Brain microvascular endothelial cell (primary cell): ENCODE measurements at places on chromosomes 11 and 22.

GRCh38 chr11:2681408-2682145 is 18.2 kb downstream of the KCNQ1OT1 start:
- no peak for DNase-seq

GRCh38 chr11:26841818-26842473 is 120.1 kb upstream of the SLC5A12 start:
- DNase-seq = peak; percentile 33

- DNase-seq = no peak
Observed at GRCh38 chr22:45991098-45991497, 14.1 kb upstream of the WNT7B start.

DNA sequence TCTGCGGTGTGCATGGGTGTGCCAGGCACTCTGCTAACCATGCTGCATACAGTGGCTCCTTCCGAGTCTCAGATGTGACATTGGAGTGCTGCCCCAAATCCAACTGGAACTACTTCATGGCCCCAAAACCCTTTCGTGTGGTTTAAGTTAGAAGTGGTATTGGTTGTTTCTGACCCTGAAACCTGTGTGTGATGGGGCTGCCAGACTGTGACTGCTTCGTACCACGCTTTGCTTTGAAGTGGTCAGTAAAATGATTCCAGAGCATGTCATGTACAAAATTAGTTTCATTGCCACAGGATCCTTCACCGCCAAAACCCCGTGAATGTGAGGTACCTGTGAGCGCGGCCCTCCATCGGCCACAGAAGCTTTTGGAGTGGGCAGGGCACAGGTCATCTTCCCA is 142.2 kb downstream of the WNT7B start:
- no peak for DNase-seq

DNA sequence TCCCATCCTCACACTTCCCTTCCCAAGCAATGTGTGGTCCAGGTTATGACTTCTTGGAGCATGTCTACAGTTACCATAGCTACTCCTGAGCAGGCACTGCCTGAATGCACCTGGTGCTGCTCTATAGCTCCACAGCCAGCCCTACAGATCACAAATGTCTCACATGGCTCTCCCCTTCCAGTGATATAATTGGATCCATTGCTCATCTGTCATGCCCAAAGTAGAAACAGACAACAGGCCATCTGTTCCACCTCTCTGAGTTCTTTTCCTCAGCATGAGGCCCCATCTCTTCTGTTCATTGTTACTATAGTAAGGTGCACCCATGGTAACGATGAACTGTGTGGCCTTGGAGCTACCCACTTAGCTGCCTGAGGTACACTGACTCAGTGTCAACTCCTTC is 320.3 kb upstream of the ZC3H12C start:
- no peak for DNase-seq

- peak; percentile 65 for DNase-seq
Observed at GRCh38 chr11:64355078-64355940, 3.7 kb upstream of the RPS6KA4 start.

DNA sequence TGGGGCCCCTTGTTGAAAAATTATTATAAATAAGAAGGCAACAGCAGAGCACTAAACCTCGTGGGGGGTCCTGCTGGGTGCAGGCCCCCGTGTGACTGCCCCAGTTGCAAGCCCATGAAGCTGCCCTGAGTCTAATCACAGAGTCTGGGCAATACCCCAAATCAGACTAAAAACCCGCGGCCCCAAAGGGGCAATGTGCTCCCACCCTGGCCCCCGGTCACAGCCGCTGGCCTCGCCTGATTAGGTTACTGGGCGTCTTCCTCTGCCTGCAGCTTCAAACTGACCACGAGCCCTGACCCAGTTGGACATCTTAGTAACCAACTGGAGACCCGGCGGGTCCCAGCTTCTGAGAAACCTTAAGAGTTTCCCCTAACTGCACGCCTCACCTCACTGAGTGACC is 1.6 kb downstream of the CXCR5 start:
- no peak for DNase-seq

DNA sequence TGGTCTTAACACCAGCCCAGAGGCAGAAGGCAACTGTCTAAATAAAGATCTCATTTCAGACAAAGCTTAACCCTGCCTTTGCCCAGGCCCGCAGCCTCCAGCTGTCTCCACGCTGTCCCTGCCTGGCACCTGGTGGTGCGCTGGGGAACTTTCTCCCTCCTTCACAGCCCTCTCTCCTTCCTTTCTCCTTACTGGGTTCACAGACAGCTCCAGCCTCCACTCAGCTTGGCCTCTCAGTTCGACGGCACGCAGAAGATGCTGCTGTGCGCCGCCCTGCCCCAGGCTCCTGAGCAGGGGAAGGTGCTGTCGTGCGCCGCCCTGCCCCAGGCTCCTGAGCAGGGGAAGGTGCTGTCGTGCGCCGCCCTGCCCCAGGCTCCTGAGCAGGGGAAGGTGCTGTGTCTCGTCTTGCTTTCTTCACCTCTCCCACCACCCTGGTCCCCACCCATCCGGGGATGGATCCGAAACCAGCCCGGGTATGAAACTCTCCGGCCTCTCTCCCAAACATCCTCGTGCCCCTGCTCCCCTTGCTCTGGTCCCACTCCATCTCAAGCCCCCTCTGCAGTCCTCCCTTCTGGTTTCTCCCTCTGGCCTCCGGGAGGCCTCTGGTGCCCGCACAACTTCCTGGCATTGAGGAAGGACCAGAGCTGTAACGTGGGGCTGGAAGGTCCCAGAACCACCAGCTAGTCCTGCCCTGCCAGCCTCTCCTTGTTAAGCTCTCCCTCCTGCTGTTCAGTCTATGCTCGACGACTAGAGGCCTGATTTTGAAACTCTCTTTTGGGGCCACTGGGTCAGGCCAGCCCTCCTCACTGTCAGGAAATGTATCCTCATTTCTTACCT is 22.9 kb upstream of the JAM3 start:
- DNase-seq = no peak

- DNase-seq = no peak
Observed at GRCh38 chr11:111912535-111912934, at the start of gene HSPB2. TSS of gene HSPB2 (plus strand) at chr11:111912734. CDS start at chr11:111912830, 96 bp downstream.

DNA sequence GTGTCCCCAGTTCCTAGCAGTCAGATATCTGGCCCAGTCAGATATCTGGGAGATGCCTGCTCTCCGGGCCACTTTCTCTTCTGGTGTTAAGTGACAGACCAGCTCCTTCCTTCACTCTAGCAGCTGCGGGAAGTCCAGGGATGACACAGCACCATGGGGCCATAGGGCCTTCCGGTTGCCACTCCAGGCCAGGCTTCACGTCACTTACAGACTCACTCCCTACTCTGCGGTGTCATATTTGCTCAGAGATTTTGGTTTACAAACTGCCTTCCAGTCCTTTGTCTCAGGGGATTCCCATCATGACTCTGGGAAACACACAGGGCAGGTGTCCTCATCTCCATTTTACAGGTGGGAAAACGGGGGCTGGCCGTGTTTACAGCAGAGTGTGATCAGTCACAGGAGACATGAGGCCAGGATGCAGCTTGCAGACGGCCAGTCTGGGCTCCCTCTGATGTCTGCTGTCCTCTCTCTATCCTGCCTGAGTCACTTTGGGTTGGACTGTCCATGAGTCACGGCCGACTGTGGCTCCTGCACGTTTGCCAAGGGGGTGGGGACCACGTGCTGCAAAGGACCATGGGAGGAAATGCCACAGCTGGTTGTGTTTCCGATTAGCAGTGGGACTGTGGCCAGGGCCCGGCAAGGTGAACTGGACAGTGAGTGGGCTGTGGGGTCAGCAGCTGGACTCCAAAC is 8.2 kb upstream of the TBC1D22A start:
- peak; percentile 99 for DNase-seq

DNA sequence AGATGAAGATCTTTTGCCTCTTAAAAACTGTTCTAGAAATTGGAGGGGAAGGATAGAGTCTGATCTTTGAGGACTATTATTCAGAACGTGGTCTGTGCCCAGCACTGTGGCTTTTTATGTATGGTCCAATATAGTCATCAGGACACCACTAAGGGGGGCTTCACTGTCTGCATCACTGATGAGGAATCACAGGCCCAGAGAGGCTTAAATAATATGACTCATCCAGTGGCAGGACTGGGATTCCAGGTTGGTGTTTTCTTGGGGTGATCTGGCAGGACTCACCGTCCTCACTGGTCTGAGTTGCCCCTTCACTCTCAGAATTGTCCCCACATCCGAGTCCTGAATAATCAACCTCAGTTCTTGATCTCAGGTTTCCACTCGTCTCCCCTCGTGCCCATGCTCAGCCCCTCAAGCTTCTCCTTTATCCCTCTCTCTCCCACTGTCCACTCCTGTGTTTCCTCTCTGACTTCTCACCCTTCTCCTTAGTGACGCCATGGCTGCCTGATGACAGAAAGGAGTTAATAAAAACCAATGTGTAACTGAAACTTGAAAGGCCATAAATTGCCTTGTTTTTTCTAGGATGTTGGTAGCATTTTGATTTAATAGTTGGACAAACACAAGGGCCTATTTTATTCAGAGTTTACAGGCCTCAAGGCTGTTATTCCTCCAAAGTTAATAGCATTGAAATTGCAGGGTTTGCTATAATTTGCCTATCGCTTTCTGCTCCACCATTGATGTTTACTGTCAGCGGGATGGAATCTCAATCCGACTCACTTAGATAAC is 95.7 kb upstream of the NNMT start:
- no peak for DNase-seq

- DNase-seq = no peak
Observed at GRCh38 chr22:17102297-17102667, 17.5 kb downstream of the IL17RA start.

GRCh38 chr11:113168354-113169342 is 145.7 kb upstream of the TTC12 start:
- no peak for DNase-seq

- DNase-seq = no peak
Observed at GRCh38 chr11:73137262-73137943, 4.7 kb downstream of the FCHSD2 start.

DNA sequence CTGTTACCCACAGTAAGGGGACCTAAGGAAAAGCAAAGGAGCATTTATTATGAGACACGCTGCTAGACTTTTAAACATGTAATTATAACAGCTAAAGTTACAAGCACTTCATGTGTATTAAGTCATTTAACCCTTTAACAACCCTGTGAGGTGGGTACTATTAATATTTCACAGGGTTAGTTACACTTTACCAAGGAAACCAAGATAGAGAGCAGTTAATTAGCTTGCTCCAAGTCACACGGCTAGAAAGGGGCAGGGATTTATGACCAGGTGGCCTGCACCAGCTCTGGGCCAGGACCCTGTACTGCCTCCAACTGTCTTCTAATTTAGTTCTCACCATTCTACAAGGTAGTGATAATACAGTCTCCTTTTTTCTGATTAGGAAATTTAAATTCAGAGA is 74.9 kb downstream of the RPL27A start:
- no peak for DNase-seq

- DNase-seq = no peak
Observed at GRCh38 chr11:95514416-95515110, 275.0 kb downstream of the FAM76B start.

DNA sequence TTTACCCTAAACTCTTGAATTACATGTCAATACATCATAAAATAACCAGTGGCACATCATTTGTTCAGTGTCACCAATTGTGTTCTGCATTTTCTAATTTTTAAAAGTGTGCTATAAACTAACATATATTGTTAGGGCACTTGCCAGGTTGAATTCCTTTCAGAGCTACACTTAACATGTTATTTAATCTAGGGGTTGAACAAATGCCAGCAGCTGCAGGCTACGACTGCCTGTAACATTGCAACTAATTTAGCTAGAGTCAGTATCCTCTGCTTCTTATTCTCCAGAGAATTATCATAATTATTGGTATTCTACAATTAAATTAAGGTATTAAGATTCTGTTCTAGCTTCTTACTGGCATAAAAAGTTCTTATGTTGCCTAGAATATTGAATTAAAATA is 46.4 kb upstream of the ARHGAP42 start:
- DNase-seq = no peak

DNA sequence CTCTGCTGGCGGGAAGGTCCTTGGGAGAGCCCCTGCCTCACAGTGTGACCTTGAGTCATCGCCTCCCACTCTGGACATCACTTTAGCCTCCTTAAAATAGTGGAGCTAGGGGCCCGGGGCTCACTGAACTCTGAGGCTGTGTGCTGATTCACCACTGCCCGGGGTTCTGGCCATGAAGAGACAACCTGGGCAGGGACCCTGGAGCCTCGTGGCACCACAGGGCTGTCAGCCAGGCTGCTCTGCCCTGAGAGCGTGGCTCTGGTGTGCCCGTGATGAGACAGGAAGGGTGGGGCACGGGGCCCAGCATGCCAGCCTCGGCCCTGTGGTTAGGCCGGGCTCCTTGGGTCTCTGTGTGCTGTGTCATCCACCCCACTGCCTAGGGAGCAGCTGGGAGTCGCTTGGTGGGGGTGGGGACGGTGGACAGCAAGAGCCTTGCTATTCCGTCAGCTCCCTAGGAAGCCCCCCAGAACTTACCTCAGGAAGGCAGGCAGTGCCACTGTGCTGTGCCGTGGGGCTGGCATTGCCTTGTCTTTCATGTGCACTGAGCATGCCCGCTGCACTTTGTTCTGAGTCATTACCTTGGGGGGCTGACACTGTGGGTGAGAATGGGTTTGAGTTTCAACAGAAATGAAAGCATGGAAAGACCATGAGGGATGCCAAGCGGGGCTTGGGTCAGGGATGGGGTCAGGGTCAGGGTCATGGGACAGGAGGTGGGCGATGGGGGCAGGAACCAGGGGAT is 31.7 kb downstream of the TPCN2 start:
- peak; percentile 29 for DNase-seq

GRCh38 chr22:31637447-31637890 is 24.5 kb downstream of the PISD start:
- DNase-seq = no peak

DNA sequence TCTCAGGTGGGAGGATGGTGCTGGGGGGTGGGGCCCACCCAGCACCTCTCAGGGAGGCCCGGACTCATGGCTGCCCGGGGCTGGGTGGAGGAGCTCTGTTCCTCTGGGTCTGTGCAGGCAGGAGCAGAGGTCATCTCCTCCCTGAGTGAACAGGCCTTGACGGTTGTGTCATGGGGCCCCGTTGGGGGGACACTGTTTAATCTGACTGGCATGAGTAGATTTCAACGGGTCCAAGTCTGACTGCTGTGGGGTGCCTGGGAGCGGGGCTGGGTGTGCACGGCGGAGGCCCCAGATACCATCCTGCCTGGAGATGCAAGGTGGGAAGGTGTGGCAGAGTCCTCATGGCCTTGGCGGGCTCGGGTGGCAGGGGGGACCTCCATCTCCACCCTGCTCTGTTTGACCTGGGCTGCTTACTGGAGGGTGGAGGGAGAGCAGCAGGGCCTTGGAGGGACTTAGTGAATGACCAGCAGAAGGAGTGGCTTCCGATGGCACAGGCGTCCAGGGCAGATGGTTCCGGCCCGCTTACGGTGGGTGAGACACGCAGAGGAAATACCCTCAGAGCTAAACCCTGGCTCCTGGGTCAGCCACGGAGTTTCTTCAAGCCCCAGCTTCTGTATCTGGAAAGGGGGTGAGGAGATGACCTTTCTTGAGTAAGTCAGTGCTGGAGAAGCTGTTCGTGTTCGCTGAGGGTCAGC is 48.7 kb downstream of the SMIM38 start:
- DNase-seq = no peak

DNA sequence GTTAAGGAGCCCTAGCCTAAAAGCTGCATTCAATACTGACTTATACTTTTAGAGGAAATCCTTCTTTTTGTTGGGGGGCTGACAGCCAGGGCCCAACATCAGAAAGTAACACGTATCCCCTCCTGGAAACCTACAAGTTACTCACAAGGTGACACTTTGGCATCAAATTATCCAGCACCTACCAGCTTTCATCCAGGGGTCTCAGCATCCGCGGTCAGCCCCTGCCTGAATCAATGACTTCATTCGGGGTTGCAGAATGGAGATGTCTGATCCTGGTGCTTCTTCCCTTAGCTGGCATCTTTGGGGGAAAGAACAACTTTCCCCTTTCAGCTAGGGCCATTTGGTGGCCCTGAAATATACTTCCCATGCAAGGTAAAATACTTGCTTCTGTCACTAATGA is 5.3 kb upstream of the NAP1L4 start:
- DNase-seq = no peak
